ENCODE measurements at places on chromosomes 3 and 15.

DNA sequence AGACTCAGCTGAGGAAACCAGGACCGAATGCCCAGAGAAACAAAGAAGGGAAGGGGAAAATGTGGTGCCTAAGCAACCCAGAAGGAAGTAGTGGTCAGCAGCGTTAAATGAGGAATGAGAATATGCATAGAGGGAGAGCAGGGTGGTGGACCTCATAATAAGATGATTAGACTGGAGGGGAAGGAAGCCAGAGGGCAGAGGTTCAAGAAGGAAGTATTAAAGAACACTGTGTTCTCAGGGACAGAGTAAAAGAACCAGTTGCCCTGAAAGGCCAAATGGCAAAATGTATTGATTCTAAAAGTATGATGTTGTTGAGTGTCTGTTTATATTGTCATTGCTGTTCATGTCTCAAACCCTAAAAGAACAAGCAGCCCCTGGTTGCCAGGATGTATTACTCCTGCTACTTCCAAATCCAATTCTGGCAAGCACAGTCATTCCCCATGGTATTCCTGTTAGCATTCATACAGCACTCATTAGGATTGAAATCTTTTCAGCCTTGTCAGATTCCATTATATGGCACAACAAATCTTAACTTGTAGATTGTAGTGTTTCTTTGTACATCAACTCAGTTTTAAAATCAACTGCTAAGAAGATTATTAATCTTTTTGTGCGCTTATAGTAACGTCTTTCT is 23.4 kb downstream of the P2RY1 start:
- no peak for DNase-seq

- no peak for DNase-seq
Measured at GRCh38 chr3:189638276-189639031, 7.3 kb downstream of the TP63 start.

- DNase-seq, result no peak
Measured at GRCh38 chr15:65873256-65873655, 4.0 kb downstream of the RAB11A start.

GRCh38 chr15:56042498-56042897 is 49.1 kb upstream of the NEDD4 start:
- DNase-seq, result no peak

DNA sequence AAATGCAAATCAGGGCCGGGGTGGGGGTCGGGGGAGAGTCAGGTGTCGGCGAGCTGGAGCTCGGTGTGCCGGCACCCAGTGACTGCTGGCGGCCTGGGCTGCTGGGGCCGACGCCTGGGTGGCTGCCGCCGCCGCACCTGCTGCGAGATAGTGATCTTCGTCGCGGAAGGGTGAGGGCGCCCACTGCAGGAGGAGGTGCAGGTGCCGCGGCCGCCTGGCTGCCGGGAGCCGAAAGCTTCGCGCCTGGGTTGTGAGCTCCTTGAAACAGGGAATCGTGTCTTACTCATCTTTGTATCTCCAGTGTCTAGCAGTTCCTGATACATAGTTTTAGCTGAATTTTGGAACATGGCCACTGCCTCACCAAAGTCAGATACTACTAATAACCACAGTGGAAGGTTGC is 64.0 kb upstream of the CPOX start:
- no peak for DNase-seq

DNA sequence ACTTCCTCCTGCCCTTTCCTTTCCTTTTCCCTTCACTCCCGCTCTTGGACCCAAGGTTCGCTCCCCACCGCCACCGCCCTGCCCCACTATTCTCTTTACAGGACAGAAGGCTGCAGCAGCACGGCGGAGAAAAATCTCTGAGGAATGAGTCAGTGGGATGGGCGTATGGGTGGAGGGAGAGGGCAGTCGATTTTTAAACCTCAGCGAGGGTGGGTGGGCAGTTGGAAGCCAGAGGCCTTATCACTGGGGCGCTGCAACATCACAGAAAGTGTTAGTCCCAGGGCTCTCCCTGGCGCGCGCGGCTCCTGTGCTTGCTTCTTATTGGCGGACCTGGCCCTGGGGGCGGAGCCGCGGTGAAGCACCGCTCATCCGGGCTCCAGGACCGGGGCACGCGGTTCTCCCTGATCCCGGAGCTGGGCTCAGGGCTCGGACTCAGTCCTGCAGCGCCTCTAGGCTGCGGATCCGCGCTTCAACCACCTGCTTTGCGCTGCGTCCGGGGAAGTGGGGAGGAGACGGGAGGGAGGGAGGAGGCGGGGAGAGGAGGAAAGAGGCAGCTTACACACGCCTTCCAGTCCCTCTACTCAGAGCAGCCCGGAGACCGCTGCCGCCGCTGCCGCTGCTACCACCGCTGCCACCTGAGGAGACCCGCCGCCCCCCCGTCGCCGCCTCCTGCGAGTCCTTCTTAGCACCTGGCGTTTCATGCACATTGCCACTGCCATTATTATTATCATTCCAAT is at the start of gene ALCAM:
Gene ALCAM (plus strand): TSS at position 584 of the 737 bp plus-strand sequence.
- peak; percentile 79 for DNase-seq

Measured in forelimb muscle (tissue), 1 donor.